ENCODE measurements at places on chromosomes 3 and 15.

DNA sequence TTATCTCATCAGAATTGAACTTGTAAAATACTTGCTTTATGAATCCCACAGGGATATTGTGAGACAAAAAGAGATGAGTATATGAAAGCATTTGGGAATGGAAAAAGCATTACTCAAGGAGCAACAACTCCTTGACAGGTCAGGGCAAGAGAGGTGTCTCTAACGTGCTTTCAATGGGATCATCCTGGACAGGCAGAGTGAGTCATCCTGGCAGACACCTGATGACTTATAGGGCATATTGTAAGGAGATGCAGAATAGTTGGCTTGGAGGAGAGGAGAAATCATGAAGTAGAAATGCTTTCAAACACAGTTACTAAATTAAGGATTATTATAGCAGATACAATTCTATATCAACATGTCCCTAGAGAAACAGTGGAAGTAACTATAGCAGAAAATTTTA, 71.9 kb upstream of the THSD4 start:
- no peak for DNase-seq

GRCh38 chr3:32200490-32200889, 38.0 kb upstream of the CMTM8 start:
- DNase-seq, result no peak

DNA sequence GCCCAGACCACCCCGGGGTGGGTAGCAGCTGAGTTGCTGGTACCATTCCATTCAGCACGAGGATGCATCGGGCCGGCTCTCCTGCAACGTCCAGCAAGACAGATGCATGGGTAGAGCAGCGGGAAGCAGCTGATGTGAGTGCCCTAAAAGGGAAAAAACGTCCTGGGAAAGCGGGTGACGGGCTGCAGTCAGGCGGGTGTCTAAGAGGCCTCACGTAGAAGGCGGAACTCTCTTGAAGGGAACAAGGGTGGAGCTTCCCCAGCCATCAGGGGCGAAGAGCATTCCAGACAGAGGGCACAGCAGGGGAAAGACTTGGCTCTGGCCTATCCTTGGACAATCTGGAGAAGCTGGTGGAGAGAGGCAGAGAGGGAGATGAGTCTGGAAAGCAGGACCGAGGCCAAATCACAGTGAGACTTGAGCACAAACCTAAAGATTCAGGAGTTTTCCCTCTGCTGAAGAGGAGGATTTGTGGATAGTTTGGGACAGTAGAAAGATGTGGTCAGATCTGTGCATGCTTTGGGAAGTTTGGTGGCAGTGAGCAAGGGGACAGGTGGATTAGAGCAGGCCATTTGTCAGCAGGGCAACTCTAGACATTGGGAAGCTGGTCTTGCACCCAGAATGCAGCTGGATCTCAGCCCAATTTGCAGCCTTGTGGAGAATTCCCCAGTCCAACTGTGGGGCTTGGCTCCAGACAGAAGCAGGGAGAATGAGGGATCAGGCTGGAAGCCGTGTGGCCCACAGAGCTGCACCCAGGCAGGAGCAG, 70.7 kb downstream of the SEMA5B start:
- no peak for DNase-seq

DNA sequence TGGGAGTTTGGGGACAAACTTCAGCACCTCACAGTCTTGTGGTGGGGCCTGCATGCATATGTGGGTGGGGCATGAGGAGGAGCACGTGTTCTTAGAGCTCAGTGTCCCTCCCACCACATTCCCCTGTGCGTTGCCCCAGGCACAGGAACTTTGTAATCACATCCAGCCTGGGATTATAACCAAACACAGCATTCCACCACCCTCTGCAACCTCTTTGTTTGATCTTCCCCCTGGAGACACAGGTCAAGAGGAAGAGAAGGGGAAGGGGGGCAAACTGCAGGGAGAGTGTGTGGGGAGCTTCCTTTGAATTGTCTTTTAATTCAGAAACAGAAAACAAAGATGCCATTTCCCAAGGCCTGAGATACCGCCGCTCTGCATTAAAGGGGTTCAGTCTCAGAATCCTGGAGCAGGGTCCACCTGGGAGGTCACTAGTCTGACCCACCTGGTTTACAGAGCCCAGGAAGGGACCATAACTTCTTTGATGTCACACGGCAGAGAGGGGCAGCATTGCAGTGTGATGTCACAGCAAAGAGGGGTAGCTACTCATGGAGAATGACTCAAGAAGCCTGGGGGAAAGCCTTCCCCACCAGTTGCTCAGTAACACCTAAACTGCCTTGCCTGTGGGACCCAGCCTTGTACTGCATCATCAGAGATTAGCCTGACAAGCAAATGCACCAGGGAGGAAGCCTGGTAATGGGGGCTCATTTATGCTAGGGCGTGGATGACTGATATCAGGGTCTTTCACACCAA, 106.3 kb upstream of the RNU6-1 start:
- DNase-seq, result no peak

GRCh38 chr3:63278171-63279004, at the start of gene SYNPR:
TSS of gene SYNPR (plus strand) at chr3:63278308.
- no peak for DNase-seq

DNA sequence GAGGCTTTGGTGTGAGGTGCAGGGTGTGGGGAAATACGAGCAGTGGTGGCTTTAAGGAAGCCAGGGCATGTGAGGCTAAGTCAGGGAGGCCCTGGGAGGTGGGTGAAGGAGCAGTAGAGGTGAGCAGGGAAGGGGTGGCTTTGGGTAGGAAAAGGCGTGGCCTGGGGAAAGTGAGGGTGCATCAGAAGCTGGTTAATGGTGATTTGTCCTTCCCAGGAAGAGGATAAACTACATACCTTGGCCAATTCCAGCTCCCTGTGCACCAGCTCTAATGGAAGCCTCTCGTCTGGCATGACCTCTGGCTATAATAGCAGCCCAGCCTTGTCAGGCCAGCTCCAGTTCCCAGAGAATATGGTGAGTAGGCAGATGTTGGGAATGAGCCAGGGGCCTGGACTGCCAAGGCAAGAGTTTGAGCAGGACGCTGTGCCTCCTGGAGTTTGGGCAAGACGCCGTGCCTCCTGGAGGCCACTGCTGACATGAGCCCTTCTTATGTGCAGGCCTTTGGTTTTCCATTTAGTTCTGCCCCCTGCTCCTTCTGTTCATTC, 41.3 kb downstream of the CDAN1 start:
- no peak for DNase-seq

DNA sequence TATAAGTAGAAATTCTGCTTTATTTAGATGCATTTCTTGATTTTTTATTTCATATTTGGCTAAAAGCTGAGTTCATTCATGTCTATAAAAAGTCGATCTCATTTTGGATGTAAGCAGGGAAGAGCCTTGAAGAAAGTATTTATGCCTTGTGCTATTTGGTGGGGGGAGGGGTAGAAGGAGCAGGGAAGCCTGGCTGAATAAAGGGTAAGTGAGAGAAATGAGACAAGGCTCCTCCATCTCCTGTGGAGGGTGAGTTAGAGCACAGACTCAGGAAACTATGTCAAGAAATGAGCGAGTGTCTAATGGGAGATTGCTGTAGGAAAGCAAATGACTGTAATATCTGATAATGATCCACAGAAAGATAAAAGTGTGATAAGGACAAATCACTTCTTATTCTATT, 121.8 kb upstream of the ATP11B start:
- no peak for DNase-seq

GRCh38 chr3:167859610-167860009, 124.1 kb downstream of the SERPINI1 start:
- no peak for DNase-seq

DNA sequence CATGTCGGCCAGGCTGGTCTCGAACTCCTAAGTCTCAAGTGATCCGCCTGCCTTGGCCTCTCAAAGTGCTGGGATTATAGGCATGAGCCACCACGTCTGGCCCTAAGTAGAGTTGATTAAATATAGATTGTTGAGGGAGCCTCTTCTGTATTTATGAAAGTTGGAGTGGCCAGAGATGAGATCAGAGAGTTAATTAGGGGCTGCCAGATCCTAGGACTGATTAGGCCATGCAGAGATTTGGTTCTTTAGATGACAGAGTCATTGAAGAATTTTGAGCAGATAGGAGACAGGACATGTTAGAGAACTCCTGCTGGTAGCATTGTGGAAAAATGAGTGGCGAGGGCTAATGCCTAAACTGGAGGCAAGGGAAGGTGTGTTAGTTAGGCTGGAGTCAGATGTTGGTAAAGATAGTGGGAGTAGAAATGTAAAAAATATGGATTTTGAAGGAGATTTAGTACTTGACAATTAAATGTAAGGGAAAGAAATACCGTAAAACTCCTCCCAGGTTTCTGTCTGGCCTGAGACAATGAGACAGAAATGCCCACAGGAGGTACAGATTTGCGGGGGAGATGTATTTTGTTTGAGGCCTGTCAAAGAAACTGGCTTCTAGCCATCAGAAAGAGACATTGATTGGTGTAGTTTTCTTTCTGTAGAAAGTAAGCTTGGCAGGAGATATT, 23.4 kb downstream of the SACM1L start:
- DNase-seq, result no peak

DNA sequence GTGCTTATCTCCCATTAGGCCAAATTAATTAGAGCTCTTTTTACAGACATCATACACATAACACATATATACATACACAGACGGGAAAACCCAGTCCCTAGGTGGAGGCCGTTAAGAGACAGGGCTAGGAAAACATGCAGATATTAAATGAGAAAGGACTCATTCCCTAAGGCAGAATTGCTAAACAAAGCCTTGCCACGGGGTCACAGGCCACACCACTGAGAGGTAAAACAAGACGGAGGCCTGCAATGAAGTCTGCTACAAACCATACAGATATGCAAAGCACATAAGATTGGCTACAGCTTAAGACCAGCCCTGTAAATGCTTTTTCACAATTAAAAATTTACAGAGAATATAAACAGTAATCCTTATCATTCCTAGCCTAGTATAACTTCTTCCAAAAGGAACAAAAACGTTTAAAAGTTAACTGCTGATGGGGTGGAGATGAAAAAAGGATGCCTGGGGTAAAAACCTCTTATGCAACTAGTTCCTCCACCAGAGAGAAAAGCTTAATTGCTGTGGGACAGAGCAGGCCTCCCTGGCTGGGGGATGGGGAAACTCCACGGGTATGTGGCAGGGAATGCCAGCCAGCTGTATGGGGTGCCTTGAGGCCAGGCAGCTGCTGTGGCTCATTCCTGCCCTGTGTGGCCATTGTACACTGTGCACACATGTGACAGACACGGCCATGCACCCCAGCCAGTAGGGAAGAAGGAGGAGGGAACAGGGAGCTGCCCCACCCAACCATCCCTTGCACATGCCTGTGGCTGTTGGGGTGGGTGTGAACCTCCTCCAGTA, 481.4 kb upstream of the LMCD1 start:
- no peak for DNase-seq

DNA sequence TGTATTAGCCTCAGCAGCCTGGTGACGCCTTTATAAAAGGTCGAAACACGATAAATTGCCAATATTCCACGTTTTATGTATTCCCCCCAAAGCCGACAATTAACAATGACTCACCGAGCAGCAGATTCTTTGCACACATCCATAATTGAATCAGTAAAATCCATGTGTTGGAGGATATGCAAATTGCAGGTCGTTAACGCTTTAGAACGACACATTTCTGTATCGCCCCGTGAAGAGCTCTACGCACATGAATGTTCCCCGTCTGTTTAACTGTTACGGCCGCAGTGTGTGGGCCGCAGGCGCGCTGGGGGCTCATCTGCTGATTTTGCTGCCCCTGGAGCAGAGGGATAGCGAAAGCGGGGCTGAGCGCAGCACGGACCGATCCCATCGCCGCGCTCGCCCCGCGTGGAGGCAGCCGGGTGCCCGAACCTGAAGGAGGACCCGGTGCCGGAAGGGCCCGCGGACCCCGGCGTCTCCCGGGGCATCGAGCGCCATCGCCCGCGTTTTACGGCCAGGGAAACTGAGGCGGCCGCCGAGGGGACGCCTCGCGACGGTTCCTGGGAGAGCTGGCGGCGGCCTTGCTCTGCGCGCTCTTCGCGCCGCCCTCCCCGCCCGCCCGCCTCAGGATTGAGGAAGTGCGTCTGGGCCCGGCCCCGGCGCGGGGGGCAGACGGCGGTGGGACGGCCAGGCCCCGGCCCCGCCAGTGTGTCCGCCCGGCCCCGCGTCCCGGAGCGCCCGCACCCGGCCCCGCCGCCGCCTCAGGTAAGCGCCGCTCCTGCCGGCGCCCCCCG, at the start of gene LRRK1:
Gene LRRK1 (plus strand): TSS at position 668 of the 791 bp plus-strand sequence. CDS start 5,276 bp downstream, outside the sequence.
- peak; percentile 25 for DNase-seq

GRCh38 chr3:33392144-33392543, 48.1 kb downstream of the UBP1 start:
- no peak for DNase-seq

DNA sequence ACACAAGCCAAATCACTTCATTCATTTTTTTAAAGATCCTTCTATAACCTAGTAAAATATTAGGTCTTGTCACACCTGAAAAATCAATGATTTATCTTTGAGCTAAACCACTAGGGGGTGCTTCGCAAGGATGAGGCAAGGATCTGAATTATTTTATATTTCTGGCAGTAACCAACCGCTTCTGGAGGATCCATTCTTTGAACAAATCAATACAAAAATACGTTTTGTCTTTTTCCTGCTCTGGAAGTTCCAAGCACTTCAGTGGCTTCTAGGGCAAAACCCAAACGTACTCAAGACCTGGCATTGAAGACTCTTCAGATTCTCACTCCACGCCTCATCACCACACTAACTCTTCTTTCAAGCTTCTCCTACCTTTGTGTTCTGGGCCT, 486 bp downstream of the LSG1 start:
- no peak for DNase-seq

DNA sequence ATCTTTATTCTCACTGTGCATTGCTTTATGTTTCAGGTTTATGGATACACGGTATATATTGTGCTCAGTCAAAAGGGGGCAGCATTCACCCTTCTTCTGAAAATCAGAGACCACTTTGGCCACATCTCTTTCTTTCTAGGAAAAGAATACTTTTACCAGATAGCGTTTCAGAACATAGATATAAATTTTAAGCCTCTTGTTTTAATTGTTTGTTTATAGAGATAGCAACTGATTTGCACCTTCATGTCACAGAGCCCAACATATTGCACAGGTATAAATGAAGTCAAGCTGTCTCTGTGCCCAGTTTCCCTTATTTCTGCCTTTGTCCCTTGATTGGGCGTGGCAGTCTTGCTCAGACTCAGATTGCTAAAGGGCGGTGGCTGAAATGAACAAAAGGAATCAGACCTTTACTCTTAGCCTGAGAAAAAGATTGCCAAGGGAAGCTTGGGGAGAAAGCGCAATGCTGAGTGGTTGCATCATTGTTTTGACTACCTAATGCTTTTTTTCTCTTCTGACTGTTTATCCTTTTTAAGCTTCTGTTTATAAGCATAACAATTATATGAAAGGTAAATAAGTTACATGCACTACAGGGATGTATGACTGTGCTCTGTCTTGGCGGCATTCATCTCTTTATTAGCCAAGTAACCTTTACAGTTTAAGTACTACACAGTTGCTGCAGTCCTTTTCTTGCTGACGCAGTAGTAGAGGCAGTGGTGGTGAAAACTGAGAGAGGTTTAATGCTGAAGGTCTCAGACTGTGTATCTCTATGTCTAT, 70.8 kb upstream of the ZBTB20 start:
- DNase-seq, result peak; percentile 17

DNA sequence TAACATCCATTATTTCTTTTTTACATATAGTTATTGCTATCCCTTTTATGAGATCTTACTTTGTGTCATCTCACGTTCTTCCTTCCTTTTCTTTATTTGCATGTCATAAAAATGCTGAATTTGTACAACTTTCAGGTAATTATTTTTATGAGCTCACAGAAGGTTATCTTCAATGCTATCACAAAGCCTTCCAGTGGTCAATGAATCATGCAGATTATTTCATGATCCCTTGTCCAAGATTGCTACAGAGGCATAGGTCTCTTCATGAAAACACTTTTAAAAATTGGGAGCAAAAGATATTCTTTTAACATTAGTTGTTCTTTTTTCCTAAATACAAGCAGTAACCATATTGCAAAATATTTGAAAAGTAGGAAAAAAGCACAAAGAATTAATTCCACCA, 880.1 kb upstream of the NR2F2 start:
- no peak for DNase-seq

GRCh38 chr3:78857494-78858111, 910.2 kb downstream of the ROBO1 start:
- no peak for DNase-seq

All from activated naive CD8-positive, alpha-beta T cell treated with anti-CD3 and anti-CD28 coated beads, Interleukin-2, amount 50 U/mL, for 24 hours (primary cell).